ENCODE measurements at places on chromosomes 11 and 22.

- DNase-seq, result no peak
Measured at GRCh38 chr11:118401880-118402590, 629 bp downstream of the ATP5MG start.

DNA sequence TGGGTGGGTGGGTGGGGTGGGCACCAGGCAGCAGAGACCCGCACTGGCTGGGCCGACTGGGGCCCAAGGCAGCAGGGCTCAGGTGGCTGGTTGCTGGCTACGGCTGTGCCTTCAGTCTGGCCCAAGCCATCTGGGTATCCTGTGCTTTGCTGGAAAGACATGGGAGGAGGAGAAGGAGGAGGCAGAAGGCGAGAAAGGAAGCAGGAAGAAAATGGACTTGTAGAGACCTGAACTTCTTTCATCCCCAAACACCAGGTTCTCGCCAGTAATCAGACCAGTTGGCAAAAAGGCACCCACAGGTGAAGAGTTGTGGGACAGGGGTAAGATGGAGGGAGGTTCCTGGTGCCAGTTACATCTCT, 78.8 kb downstream of the IGLL1 start:
- DNase-seq, result no peak

DNA sequence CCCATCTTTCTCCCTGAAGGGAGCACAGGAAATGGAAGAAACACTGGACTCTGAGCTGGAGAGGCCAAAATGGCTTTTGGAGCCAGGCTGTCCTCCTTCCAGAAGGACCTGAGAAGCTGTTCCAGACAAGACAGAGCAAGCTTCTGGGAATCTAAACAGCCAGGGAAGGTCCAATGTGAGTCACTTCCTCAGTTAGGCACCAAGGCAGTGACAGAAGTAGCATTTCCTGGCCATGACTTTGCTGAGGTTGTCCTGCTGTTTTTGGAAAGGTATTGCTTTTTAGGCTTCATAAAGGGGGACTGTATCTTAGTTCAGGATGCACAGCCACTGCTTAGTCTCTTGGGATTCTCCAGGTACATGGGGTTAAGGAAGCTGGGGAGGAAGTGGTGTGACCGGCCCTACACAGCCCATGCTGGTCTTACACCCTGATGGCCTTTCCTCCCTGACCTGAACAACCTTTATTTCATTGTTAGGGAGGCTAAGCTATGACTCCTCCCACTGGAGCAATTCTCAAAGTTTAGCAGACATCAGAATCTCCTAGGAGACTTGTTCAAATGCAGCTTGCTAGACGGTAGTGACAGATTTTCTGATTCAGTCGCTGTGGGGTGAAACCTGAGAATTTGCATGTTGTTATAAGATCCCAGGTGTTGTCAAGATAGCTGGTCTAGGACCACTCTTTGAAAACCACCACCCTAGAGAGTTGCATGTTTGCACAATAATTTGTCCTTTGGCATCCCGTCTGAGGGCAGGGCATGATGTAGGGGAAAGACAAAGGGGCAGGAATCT, 6.8 kb upstream of the INSC start:
- DNase-seq, result no peak

- no peak for DNase-seq
Measured at GRCh38 chr11:92511522-92512203, 287.0 kb downstream of the FAT3 start.

DNA sequence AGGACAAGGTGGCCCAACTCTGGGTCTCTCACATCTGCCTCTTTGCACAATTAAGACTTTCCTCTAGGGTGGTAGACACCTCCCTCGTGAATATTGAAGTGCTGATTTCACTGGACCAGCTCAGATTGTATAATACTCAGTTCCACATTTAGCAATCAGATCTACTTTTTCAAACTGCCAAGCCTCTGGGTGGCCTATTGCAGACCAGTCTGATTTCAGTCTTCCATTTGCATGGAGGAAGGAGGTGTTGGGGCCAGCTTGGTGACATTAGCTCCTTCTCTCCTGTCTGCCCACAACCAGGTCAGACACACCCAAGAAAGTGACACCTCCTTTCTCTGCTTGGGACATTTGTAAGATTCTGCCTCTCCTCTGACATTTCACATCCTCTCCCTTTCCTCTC, 78.2 kb downstream of the PPFIBP2 start:
- no peak for DNase-seq

- DNase-seq, result no peak
Measured at GRCh38 chr22:41274856-41275255, 11.1 kb downstream of the RANGAP1 start.

DNA sequence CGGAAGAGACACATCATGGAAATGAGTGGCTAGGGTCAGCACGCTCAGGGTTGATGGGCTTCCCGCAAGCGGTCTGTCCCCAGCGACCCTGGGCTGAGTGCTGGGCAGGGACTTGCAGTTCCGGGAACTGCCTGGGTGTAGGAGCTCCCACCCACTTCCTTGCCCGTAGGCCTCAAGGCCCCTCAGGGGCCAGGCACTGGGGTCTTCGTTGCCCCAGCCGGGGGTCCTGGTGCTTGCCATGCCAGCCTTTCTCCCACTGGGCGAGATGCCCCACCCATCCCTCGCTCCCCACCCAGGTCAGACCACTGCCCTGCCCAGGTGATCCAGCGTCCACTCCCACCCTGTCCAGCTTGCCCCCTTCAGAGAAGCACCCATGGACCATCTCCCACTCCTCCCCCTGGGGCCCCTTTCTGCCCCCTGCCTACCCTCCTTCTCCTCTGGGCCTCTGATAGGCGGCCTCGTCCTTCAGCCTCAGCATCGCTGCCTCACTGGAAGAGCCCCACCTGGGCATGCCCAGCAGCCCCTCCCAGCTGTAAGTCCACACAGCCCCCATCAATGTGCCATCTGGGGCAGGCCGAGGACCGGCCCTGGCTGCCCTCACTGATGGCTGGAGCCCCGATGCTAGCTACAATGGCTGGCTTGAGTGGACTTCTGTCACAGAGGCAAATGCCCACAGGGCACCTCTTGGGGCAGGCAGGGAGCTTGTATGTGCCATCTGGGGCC, 17.8 kb upstream of the DGCR8 start:
- no peak for DNase-seq

GRCh38 chr22:23527971-23528740, 51.9 kb downstream of the IGLL1 start:
- no peak for DNase-seq

GRCh38 chr11:29251738-29252137, 765.1 kb downstream of the KCNA4 start:
- DNase-seq, result no peak

DNA sequence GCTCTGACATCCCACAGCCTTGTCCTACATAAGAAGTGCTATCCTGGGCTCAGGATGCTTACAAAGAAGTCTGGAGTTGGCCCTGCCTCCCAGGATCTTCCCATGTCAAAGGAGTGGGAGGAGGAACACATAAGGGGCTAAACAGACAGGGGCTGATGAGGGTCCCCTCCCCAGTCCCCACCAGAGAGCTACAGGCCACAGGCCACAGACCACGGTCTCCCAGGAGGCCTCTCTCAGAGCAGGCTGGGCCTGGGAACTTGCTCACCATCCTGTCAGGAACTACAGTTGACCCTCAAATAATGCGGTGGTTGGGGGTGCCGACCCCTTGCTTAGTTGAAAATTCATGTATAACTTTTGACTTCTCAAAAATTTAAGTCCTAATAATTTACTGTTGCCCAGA, 315.5 kb downstream of the NTM start:
- DNase-seq, result no peak

GRCh38 chr22:39715778-39716495, 145.4 kb downstream of the CACNA1I start:
- DNase-seq, result no peak

GRCh38 chr11:64241491-64242374, 838 bp downstream of the FKBP2 start:
- DNase-seq, result no peak

- DNase-seq, result no peak
Measured at GRCh38 chr11:131511794-131512193, 141.4 kb downstream of the NTM start.

GRCh38 chr11:46499821-46500220, 94.0 kb downstream of the AMBRA1 start:
- no peak for DNase-seq

- no peak for DNase-seq
Measured at GRCh38 chr11:81497202-81497804, 1236.4 kb downstream of the FAM181B start.

- DNase-seq, result peak; percentile 65
Measured at GRCh38 chr11:128039140-128040021, 548.0 kb downstream of the ETS1 start.

- DNase-seq, result no peak
Measured at GRCh38 chr11:5923427-5923776, 18.6 kb upstream of the OR56A3 start.

GRCh38 chr11:65254724-65255123, 7.0 kb upstream of the POLA2 start:
- DNase-seq, result no peak

DNA sequence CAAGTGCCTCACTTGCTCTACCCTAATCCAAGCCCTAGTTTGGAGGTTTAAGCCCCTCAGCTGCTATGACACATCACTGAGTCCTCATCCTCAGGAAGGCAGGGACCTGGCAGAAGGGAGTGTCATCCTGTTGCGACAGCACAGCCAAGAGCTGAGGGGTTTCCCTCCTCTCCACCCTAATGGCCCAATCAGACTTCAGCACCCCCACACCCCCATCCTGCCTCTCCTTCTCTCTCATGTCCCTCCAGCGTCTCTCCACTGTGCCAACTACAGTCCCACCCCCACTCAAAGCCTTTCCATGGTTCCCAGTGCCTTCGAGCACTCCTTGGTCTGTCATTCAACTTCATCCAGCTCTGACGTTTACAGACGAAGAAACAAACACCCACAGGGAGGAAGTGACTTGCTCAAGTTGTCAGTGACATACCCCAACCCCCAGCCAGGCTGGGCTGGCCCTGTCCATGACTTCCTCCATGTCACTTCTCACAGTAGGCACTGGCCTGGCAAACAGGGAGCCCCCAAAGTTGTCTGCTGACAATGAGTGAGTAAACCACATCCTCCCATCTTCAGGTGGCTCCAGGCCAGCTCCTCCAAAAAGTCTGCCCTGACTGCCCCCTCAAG, 15.6 kb downstream of the ARAP1 start:
- DNase-seq, result peak; percentile 63

GRCh38 chr11:126890561-126890960, 110.0 kb downstream of the KIRREL3 start:
- DNase-seq, result no peak

- DNase-seq, result no peak
Measured at GRCh38 chr11:112558691-112559090, 298.0 kb upstream of the PLET1 start.

DNA sequence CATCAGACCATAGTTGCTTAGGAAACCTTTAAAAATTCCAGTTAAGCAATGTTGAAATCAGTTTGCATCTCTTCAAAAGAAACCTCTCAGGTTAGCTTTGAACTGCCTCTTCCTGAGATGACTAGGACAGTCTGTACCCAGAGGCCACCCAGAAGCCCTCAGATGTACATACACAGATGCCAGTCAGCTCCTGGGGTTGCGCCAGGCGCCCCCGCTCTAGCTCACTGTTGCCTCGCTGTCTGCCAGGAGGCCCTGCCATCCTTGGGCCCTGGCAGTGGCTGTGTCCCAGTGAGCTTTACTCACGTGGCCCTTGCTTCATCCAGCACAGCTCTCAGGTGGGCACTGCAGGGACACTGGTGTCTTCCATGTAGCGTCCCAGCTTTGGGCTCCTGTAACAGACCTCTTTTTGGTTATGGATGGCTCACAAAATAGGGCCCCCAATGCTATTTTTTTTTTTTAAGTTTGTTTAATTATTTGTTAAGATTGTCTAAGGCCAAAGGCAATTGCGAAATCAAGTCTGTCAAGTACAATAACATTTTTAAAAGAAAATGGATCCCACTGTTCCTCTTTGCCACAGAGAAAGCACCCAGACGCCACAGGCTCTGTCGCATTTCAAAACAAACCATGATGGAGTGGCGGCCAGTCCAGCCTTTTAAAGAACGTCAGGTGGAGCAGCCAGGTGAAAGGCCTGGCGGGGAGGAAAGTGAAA, 73.4 kb downstream of the NCAPD3 start:
- DNase-seq, result no peak

- no peak for DNase-seq
Measured at GRCh38 chr11:18668131-18668530, 30.4 kb upstream of the TMEM86A start.
